NCI-H345 (cell line): ENCODE measurements at places on chromosomes 16 and 17.

DNA sequence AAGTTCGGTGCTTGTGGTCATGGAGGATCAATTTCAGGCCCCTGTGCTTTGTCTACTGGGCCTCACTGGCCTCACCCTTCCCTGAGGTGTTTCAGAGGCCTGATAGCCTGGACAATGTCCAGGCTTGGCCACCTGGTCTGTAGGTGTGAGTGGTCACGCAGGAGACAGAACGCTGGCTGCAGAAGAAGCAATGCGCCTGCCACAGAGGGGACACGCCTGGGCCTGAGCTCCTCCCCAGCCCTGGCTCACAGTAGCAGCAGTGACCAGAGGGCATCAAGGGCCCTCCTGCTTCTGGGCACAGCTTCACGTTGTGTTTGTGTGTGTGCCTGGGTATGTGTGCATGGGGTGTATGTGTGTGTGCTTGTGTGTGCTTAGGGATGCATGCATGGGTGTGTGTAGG is 1.9 kb upstream of the PITPNM3 start:
- DNase-seq, result no peak

GRCh38 chr17:64081802-64082799 is 47.8 kb downstream of the ERN1 start:
- peak; percentile 89 for DNase-seq

GRCh38 chr16:77459534-77460254 is 24.9 kb upstream of the ADAMTS18 start:
- no peak for DNase-seq

- DNase-seq, result no peak
Observed at GRCh38 chr17:44115585-44116415, 7.6 kb downstream of the HDAC5 start.

DNA sequence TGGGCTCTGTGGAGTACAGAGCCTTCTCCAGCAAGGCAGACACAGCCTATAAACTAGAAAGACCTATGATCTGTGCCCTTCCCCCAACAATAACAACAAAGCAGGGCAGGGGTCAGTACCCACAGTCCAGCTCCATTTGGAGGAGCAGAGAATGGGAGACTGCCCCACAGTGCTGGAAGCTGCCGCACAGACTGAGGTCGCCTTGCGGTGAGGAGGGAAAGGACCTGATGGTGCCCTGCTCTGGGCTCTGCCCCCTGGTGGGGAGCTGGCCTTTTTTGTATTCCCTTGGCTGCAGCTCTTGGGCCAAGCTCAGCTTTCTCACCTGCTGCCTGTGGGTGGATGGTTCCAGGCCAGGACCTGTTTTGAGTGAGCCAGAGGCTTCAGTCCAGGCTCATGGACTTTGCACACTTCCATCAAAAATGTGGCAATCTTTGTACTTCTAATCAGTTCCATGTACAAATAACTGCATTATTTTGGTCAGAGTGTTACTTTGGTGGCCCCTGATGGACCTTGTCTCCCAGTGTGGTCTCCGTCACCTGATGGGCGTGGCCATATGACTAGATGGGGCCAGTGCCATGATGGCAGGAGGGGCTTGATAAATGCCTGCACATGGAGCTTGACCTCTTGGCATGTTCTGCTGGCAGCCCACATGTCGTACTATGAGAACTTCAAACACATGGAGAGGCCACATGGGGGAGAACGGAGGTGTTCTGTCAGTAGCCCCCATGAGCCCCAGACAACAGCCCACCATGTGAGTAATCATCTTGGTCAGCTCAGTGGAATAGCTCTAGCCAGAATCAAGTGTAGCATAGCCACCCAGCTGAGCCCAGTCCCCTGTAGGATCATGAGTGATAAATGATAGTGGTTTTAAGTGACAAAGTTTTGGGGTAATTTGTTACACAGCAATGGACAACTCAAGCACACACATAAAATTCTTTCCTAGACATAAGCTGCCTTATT is 24.2 kb downstream of the B9D1 start:
- DNase-seq, result no peak
